Omental fat pad (tissue), 4 donors: ENCODE measurements at places on chromosomes 11 and 22. TPM values are rescaled to one million over a fixed set of nuclear protein-coding genes. Genes with fewer than 3 reads are reported as not detected.

GVQW3 gene
- 0.96 TPM for total RNA-seq

DNA sequence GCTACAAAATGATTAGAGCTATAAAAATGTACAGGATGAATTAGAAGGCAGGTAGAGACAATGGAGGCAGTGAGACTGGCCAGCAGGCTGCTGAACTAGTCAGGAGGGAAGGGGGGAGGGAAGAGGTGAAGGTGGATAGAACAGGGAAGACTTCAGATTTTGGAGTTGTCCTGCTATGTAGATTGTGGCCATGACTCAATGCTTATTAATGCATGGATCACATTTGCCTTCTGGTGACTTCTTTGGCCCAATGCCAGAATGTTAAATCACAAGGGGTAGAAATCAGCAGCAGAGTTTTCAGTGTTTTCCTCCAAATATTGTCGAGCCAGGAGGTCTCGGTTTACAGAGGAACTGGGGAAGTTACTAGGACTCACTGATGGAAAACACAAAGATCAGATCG lies 346.6 kb downstream of the AASDHPPT start:
- DNase-seq = no peak

GRCh38 chr11:112590764-112591163 lies 330.1 kb upstream of the PLET1 start:
- DNase-seq = no peak

DSCAML1 gene
- total RNA-seq = 2.5 TPM

SLC25A17 gene
- total RNA-seq = 17.1 TPM

SULT4A1 gene
- 0.25 TPM for total RNA-seq

MUC5AC gene
- not detected for total RNA-seq

DNA sequence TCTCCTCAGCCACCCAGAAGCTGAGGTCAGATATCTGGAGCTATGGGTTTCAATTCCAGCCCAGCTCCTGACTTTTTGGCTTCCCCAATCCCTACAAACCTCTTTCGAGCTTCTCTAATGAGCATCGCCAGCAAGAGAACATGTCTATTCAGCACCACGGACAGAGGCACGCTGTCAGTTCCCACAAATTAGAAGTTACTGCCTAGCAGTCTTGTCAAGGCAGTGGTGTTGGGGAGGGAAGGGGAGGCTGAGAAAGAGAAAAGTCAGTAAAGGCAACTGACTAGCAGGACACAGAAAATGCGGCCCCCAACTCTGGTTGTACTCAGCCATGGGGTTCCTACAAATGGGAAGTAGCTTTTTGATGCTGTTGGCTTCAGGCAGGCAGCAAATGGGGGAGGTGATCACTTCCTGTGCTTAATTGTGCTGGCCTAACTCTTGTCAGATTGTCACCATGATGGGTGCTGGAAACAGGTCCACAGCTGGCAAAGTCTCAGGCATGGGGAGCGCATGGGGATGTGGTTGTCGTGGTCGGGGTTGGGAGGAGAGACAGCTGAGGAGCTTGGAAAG lies 205.9 kb downstream of the ST3GAL4 start:
- DNase-seq = no peak

DNA sequence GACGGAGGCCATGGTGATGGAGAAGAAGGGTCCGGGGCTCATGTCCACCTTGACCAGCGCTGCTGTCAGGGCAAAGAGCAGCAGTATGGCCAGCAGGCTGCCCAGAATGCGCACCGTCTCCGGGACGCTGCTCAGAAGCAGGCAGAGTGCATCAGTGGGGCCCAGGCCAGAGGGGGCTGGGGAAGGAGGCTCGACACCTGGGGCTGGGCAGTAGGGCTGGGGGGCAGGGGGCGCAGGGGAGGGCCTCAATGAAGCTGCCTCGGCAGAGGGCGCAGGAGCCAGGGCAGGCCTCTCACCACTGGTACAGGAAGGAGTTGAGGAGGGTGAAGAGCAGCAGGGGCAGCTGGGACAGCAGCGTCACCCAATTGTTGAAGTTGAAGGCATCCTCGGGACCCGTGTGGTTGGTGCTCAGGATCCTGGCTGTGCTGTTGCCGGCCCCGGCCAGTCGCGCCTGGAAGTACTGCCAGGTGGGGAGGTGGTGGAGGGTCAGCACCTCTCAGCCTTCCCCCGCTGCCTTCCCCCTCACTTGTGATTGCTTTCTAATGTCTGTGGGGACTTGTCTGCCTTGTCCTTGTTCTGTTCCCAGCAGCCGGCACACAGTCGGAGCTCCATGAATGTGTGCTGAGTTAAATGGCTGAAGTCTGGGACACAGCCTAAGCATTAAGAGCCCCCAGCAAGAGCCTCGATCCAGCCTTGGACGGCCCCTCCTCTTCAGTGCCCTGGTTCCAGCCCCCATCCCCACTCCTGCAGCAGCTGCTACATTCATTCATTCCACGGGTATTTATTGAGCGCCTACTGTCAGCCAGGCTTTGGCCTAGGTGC lies 2.3 kb downstream of the SLC29A2 start:
- no peak for DNase-seq

SLC22A6 gene
- not detected for total RNA-seq

DNA sequence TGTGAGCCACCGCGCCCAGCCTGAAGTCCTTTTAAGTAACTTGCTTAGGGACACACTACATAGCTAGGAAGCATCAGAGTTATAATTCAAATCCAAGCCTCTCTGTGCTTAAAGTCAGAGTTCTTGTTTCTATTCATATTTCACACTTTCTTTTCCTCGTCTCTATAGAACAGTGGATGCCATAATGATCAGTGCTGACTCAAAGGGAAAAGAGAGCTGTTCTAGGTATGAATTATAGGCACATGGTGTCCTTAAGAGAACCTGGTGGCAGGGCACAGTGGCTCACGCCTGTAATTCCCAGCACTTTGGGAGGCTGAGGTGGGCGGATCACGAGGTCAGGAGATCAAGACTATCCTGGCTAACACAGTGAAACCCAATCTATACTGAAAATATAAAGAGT lies 400.2 kb upstream of the DDI1 start:
- no peak for DNase-seq
